ELR (cell line): ENCODE measurements at places on chromosomes 11 and 22.

DNA sequence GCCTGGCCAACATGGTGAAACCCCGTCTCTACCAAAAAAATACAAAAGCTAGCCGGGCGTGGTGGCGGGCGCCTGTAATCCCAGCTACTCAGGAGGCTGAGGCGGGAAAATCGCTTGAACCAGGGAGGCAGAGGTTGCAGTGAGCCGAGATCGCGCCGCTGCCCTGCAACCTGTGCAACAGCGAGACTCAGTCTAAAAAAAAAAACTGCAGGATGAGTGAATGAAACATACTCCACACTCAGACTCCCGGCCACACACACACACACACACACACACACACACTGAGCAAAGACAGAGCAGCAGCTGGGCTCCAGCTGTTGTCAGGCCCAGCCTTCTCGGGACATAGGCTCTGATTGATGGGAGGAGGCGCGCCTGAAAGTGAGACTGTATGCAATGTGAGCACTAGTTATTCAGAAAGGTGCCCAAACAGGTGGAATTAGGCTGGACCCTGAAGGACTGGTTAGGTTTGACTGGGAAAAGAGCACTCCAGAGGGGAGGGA lies 1.5 kb upstream of the PLEKHA7 start:
- no peak for DNase-seq

- DNase-seq = peak; percentile 55
Observed at GRCh38 chr22:50058906-50059880, 1.1 kb upstream of the TTLL8 start.

DNA sequence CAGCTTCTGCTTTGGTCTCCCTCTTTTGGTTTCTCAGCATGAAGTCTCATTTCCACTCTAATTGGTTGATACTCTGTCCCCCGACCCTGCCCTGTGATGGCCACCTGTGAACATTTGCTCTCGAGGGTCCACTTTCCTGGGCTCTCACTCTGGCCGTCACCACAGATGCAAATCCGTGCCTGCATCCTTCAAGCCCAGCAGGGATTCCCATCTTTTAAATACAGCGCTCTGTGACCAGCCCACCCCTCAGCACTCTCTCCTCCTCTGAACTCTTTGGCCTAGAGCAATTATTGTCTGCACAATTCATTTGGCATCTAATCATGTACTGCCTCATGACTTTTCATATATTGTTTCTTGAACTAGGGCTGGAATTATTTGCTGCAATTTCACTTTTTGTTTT lies 26.0 kb downstream of the PKNOX2 start:
- no peak for DNase-seq

- no peak for DNase-seq
Observed at GRCh38 chr11:20589796-20590195, 9.6 kb upstream of the SLC6A5 start.

DNA sequence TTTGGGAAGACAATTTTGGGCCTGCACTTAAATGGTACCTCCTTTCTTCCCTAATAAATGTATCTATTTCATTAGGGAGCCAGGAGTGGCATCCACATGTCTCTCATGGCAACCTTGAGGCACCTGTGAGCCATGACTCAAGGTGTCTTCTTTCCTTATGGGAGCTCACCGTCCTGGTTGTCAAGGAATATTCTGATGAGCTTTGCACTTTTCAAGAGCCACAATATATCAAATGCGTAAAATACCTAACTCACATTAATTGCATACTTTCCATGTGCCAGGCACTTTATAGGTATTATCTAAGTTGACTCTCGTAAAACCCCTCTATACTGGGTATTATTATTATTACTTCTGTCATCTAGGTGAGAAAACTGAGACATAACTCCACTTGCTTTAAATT lies 32.5 kb downstream of the MUC15 start:
- no peak for DNase-seq

- DNase-seq = no peak
Observed at GRCh38 chr11:114426280-114426679, 13.0 kb upstream of the REXO2 start.

- no peak for DNase-seq
Observed at GRCh38 chr11:4050138-4050537, 44.5 kb upstream of the RRM1 start.

- DNase-seq = no peak
Observed at GRCh38 chr11:100641456-100641855, 45.6 kb upstream of the ARHGAP42 start.

DNA sequence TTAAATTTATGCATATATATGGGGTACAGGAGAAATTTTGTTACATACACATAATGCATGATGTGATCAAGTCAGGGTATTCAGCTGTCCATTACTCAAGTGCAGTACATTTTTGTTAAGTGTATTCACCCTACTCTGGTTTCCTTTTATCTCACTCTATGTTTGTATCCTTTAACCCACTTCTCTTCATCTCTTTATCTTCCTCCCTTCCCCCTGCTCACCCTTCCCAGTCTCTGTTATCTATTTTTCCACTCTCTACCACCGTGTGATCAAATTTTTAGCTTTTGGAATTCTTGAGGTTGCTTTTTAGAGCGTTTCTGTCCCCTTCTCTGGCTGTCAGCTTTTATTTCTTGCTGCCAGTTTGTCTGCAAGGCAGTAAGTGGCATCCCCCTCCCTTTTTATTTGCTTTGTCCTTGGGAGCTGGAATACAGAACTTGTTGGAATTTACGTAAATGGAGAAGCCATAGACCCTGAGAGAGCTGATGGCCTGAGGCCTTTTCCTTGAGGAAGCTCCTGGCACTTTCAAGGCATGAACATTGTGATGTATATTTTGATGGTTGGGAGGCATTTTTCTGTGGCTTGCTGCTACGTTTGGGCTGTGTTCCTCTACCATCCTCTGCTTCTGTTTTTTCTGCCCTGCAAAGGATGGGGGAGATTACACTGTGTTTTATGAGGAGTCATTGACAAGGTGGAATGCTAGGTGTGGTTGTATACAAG lies 148.6 kb downstream of the LDLRAD3 start:
- DNase-seq = peak; percentile 19

- DNase-seq = peak; percentile 17
Observed at GRCh38 chr11:61297341-61297740, 2.2 kb upstream of the VWCE start.

DNA sequence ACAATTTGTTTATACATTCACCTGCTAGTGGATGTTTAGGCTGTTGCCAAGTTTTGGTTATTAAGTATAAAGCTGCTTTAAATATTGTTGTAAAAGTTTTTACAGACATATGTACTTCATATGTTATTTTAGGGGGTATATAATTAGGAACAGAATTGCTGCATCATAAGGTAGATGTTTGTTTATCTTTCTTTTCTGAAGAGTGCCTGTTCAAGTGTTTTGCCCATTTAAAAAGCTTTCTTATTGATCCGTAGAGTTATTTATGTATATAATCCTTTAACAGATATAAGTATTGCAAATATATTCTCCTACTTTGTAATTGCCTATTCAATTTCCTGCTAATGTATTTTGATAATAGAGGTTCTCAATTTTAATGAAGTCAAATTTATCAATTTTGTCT lies 11.3 kb upstream of the CCDC81 start:
- DNase-seq = no peak

GRCh38 chr22:43126501-43127165 lies 16.1 kb downstream of the BIK start:
- DNase-seq = peak; percentile 94

DNA sequence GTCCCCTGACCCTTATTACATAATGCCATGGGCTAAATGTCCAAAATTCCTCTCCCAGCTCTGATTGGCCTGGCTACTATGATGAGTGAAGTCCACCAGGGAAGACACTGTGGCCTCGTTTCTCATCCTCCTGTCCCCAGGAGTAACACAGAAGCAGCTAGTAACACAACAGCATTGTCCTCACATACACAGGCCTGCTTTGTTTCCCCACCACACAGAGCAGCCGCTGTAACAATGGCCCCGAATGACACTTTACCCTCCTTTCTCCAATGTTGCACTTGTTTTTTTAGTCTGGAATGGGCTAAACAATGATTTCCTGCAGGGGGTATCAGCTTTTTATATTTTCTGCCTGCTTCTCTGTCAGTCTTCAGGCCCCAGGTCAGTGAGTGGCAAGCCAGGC lies at the start of gene PRR5L:
PRR5L (plus strand) TSS at position 363 of the 400 bp plus-strand sequence. CDS start 104,834 bp downstream, outside the sequence.
- no peak for DNase-seq

GRCh38 chr11:28107191-28107749 lies 686 bp downstream of the KIF18A start:
- DNase-seq = peak; percentile 45

GRCh38 chr22:35353318-35353717 lies 27.6 kb upstream of the HMOX1 start:
- no peak for DNase-seq

DNA sequence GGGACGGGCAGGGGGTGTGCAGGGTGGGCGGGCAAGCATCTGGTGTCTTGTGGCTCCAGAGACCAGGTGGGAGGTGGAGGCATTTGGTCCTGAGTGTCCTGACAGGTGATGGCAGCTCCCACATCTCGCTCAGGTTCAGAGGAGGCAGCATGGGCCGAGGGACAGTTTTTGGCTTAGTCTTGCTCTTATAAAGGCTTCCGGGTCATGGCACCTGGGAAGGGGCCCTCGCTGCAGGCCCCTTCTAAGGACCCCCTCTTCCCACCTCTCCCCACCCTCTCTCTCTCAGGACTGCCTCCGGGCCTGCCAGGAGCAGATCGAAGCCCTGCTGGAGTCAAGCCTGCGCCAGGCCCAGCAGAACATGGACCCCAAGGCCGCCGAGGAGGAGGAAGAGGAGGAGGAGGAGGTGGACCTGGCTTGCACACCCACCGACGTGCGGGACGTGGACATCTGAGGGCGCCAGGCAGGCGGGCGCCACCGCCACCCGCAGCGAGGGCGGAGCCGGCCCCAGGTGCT lies 9.9 kb downstream of the CCND1 start:
- DNase-seq = no peak

DNA sequence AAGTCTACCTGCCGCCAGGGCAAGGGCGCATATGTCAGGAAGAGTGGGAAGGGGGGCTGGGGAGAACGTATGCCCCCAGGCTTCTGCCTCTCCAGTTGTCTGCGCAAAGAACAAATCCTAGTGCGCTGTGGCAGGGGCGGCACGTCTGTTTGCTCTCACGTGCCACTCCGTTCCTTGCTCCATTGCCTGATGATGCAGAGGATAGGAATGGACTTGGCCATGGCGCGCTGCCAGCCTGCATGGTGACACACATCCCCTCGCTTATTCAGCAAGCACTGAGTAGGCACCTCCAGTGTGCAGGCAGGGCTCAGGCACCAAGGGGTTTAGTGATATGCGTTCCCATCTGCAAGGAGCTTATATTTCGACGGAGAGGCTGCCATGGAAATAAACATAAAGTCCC lies 45.4 kb upstream of the SLC22A12 start:
- peak; percentile 95 for DNase-seq

- no peak for DNase-seq
Observed at GRCh38 chr11:81840380-81840779, 893.3 kb downstream of the FAM181B start.

GRCh38 chr11:61174273-61174672 lies 13.0 kb upstream of the VPS37C start:
- DNase-seq = no peak

DNA sequence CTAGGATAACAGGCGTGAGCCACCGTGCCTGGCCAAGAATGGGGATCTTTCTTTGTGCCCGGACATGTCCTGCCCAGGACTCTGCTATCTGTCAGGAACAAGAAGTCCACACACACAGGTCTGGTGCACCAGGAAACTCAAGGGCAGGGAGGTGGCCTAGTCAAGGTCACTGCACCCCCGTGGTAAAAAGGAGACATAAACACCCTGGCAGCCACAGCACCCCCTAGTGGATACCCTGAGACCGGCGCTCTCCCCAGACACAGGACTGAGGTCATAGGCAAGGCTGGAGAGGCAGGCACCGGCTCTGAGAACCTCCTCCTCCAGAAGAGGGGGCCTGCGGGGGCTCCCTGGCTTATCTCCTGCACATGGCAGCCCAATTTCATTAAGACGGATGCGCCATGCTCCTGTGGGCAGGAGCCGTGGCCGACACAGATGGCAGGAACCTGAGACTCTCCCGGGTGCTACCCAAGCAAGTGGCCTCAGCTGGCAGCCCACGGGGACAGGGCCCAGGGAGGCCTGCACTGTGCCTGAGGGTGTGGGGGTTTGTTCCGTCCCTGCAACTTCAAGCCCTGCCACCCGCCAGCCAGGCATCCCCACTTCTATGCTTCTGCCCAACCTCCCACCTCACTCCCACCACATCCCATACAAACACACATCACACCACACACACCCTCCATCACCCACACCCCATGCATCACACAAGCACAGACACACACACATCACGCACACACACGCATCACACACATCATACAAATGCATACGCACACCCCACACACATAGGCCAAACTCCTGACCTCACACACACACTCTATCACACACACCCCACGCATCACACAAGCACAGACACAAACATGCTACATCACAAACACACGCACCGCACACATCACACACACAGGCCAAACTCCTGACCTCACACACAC lies 19.6 kb downstream of the MACROD1 start:
- peak; percentile 57 for DNase-seq

GRCh38 chr11:64869571-64870175 lies 8.7 kb downstream of the EHD1 start:
- DNase-seq = peak; percentile 46

DNA sequence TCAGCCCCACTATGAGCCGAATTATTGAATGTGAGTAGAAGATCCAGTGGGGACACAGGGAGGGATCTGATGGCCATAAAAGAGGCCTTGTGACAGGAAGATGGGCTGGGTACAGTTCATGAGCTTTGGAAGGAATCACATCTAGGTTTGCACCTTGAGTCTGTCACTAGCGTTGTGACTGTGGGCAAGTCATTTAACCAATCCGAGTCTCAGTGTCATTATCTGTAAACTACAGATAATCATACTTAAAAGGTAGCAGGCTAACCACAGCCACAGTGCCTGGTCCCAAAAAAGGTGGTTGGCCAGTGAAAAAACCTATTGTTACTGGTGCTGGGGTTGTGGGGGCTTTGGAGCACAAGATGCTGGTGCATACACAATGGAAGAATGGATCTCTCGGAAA lies 3.8 kb downstream of the HEPN1 start:
- DNase-seq = no peak

DNA sequence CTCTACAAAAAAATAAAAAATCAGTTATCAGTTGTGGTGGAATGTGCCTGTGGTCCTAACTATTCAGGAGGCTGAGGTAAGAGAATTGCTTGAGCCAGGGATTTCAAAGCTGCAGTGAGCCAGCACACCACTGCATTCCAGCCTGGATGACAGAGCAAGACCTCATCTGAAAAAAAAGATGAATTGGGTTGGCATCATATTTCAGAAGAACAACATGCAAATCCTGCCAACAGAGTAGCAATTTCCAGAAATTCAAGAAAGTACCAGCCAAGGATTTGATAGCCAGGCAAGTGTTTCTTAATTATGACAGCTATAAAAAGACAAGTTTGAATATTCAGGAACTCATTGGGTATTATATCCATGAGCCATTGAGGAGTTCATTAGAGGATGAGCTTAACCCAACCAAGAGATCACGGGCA lies 75.2 kb downstream of the USP47 start:
- DNase-seq = peak; percentile 78

- DNase-seq = no peak
Observed at GRCh38 chr11:45208135-45208534, 61.7 kb downstream of the PRDM11 start.

DNA sequence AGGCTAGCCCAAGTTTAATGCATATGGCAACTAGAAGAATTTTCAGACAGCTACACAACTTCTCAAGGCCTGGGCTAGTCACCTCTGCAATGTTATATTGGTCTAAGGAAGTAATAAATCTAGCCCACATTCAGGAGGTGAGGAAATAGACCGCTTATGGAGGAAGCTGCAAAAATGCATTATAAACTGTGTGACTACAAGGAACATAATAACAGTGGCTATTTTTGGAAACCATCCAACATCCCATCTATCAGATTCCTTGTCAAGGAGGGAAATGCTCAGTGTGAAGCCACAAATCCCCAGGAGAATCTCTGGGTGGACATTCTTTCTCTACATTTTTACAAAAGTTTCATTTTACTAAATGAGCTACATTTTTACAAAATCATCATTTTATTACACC lies 76.1 kb downstream of the BBOX1 start:
- no peak for DNase-seq
